NCI-H1436 (cell line): ENCODE measurements at places on chromosomes 6 and 20.

- DNase-seq: no peak
Observed at GRCh38 chr20:56463428-56463827, 5.0 kb upstream of the RTF2 start.

DNA sequence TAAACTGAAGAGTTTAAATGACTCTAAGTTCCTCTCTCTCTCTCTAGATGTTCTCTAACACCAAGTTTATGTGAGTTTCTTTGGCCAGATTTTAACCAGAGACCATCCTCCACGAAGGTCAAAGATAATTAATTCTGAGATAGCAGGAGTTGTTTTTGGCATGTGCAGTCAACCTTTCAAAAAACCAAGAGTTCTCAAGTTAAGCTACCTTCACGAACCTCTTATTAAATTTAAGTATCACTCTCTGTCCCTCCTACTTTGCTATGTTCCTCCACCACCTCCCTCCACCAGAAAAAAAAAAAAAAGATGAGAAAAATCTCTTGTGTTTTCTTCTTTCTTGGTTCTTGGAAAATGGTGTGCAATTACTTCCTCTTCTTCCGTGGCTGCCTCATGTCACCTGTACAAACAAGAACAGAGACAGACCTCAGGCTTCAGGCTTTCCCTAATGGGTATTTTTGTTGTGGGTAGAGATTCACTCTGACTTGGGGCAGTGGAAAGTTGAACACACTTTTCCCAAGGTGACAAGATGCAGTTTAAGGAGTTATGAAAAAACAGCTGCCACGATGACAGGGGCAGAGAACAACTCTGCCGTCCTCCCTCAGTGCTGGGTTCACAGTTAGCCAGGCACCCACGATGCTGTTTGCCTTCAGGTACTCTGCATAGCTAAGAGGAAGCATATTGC is 64.3 kb downstream of the ADTRP start:
- no peak for DNase-seq

- no peak for DNase-seq
Observed at GRCh38 chr20:41380551-41381193, 14.1 kb upstream of the EMILIN3 start.

- DNase-seq: no peak
Observed at GRCh38 chr6:145044641-145045246, 690.6 kb downstream of the EPM2A start.

- DNase-seq: no peak
Observed at GRCh38 chr6:41531591-41532582, 14.3 kb upstream of the FOXP4 start.

GRCh38 chr20:5642155-5642981 is 107.8 kb upstream of the SHLD1 start:
- no peak for DNase-seq

DNA sequence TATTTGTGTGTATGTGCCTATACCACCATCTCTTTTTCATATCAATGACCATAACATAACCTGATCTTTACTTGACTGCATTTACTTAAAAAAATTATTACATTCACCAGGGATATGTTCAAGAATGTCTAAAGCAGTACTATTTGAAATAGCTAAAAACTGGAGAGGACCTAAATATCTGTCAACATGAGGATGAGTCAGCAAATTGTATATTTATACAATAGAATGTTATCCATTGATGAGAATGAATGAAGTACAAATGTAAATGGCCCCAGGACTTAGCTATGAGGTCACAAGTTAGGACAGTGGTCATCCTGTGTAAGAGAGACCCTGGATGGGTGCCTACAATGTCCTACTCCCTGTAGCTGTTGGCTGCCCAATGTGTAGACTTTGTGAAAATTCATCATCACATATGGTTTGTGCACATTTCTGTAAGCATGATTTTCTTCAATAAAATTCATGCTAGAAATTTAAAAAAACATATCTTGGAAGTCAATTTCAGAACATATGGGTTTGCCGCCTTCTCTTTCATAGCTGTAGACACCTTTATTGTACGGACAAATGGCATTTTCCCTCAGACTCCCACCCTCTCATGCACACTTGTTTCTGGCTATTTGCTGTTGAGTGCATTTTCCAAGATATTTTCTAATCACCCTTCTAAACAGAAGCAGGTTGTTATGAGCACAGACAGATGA is 202.4 kb downstream of the CDH26 start:
- DNase-seq: no peak

DNA sequence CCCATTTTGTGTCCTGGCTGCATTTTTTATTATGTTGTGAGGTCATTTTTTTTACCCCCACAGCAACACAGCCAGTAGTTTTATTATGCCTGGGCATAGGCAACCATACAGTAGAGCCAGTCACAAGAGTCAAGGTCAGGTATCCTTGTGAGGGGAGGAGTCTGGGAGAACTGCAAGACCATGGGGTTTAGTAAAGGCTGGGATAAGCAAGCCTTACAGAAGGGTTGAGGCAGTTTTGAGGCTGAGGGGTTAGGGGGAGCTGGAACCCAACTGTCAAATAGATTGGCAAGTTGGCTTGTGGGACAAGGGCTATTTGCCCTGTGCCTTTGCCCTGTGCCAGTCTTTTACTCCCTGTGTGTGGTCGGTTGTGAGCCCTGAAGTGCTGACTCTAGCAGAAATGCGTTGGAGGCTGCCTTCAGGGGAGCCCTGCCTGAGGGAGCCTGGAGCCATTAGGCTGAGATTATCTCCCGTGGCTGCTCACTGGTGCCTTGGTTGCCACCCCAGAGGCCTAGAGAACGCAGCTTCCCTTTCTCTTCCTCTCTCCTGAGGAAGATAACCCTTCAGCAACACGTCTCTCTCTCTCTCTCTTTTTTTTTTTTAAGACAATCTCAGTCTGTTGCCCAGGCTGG is 31.1 kb downstream of the RALY start:
- DNase-seq: no peak

GRCh38 chr6:151005896-151006632 is 140.6 kb downstream of the MTHFD1L start:
- DNase-seq: no peak

GRCh38 chr6:166456395-166457156 is 73.8 kb upstream of the MPC1 start:
- no peak for DNase-seq

GRCh38 chr20:44080064-44080463 is 106.9 kb downstream of the JPH2 start:
- DNase-seq: no peak
